Stimulated activated CD8-positive, alpha-beta memory T cell treated with anti-CD3 and anti-CD28 coated beads, Interleukin-4, amount 100 ng/mL, for 4 hours (primary cell): ENCODE measurements at places on chromosomes 4 and X.

DNA sequence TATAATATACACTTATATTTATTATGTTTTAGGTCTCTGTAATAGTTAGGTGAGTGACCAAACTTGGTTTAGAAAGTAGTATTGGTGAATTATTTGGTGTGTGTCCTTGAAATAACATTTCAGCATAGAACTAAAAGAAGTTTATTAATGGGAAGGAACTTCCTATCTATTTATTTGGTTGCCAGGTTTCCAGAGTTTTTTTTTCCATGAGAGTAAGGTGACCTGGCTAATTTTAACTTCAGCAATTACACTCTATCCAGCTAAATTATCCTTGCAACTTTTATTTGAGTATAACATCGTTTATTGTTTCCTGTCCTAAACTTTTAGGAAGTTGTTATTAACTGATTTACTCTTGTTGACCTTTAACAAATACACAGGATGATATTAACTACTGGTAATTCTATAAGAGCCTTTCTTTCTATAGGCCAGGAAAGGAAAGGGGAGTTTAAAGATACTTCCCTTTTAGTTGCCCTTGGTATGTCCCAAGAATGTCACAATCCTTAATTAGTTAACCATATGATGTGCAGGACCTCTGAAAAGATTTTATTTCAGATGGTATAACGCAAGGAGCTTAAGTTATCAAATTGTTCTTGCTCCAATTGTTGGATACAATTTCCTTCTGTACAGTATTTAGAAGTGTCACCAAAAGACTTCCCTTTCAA, 18.9 kb downstream of the PRDM8 start:
- no peak for DNase-seq

DNA sequence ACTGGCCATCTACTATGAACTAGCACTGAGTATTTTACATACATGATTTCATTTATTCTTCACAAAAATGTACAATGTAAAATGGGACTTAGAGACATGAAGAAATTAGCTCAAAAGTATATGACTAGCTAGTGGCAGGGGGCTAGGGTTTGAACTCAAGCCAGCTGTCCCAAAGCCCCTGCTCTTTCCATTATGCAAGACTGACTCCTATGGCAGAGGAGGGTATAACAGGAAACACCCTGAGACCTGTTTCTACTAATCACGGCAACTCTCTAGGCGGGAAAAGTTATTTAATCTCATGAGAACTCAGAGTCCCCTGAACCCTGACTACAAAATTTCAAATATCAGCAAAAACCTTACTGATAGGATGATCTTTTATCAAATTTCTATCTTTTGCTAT, 150.6 kb downstream of the PRDM5 start:
- no peak for DNase-seq

DNA sequence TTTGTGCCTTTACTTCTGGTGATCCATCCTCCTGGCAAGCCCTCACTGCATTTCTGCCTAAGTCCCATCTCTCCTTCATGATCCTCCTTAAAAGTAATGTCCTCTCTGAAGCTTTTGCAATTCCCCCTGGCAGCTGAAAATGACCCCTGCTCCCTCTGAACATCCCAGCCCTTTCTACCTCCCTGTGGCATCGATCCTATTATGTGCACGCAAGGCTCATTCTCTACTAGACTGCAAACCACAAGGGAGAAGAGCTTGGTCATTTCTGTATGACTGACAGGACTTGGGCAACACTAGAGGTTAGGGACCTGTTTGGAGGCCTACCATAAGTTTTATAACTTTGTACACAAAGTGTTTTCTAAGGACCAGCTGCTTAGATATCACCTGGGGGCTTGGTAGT, 50.8 kb upstream of the RAP2C start:
- DNase-seq = no peak

DNA sequence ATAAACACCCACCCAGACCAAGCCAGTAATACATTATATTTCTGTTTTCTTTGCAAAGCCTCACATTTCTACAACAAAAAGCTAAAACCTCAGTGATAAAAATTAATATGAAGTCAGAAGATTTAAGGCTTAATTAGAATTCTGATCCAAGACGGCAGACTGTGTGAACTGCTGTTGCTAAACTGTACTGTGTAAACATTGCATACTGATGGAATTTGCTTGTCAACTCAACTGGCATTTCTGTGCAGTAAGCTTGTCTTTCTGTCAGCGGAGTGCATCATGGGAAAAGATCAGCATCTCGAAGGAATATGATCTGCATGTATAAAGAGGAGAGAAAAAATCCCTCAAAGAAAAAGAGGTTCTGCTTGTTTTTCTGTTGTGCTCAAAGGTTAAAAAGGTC, 69.4 kb upstream of the SPANXB1 start:
- no peak for DNase-seq

GRCh38 chr4:93831716-93832496, 3.4 kb downstream of the ATOH1 start:
- DNase-seq = no peak

- no peak for DNase-seq
Measured at GRCh38 chr4:78207951-78208350, 150.8 kb downstream of the FRAS1 start.

GRCh38 chr4:8908206-8908893, 36.7 kb upstream of the HMX1 start:
- no peak for DNase-seq

- DNase-seq = no peak
Measured at GRCh38 chr4:28523681-28524190, 1663.1 kb downstream of the STIM2 start.

GRCh38 chrX:80812176-80812575, 2.5 kb upstream of the BRWD3 start:
- DNase-seq = no peak

DNA sequence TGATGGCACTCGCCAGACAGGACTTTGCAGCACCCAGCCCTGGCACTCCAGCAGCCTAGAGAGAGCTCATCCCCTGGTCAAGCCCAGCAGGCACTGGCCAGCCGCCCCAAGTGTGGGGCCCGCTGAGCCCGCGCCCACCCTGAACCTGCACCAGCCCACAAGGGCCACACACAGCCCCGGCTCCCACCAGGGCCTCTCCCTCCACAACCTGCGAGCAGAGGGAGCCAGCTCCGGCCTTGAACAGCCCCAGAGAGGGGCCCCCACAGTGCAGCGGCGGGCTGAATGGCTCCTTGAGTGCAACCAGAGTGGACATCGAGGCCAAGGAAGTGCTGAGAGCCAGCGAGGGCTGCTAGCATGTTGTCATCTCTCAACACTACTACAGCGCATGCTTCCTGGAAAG, 34.4 kb upstream of the DEFB131A start:
- DNase-seq = no peak

- DNase-seq = no peak
Measured at GRCh38 chr4:158411269-158411668, 110.4 kb upstream of the RXFP1 start.

DNA sequence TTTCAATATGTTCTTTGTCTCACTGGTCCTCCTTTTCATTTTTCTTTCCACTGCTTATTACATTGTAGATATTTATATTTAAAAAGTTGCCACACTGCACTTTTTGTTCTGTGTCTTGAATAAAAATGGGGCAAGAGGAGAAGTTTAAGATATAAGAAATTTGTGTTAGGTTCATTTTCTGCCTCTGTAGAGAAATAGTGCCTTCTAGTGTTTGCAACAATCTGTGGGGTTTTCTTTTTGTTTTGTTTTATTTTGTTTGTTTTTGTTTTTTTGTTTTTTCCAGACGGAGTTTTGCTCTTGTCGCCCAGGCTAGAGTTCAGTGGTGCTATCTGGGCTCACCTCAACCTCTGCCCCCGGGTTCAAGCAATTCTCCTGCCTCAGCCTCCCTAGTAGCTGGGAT, 20.1 kb upstream of the SMIM14 start:
- DNase-seq = no peak

GRCh38 chr4:87530868-87531267, 1.7 kb upstream of the SPARCL1 start:
- no peak for DNase-seq

GRCh38 chr4:123784626-123785025, 388.0 kb downstream of the SPRY1 start:
- no peak for DNase-seq

GRCh38 chr4:85569730-85570299, 94.9 kb downstream of the ARHGAP24 start:
- DNase-seq = no peak

- DNase-seq = no peak
Measured at GRCh38 chrX:17414027-17414658, 39.1 kb downstream of the NHS start.

DNA sequence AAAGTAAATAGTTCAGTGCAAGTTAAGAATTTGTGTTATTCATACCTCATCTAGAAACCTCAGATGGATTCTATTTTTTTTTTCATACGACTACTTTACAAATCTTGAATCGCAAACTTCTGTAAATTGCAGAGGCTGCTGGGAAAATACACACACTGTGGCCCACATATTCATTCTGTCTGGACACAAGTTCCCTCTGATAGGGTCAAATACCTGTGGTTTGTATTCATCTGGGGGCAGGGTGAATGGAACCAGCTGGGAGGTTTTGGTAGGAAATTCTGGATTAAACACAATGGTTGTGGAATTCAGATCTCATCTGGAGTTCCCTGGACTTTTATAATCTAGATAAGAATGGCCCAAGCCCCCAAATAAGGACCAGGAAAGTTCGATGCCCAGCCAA, 56.2 kb downstream of the SPATA18 start:
- DNase-seq = no peak

DNA sequence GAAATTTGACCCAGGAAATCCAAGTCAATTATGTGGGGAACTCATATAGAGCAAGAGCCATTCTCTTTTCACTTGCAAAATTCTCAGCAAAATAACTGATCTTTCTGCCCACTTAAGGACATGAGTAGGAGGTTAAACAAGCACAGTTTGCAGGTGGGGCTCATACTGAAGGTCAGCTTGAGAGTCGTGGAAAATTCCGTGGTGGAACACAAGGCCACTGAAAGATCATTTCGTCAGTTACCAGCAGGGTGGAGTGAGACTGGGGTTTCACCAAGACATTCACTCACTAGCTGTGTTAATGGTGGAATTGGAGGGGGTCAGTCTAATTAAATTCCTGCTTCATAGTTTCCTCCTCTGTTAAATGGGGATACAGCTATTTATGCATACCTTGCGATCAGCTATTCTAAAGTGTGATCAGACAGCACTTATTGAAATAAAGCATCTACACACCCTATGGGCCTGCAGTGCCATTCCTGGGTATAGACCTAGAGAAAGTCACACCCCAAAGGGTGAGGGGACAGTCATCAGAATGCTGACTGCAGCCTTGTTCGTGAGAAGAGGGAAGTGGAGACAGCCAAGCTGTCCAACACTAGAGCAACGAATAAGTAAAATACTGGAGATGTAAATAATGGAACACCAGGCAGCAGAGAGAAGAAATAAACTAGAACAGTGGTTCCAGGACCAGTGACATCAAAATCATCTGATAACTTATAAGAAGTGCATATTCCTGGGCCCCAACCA, 42.7 kb upstream of the CLNK start:
- no peak for DNase-seq

DNA sequence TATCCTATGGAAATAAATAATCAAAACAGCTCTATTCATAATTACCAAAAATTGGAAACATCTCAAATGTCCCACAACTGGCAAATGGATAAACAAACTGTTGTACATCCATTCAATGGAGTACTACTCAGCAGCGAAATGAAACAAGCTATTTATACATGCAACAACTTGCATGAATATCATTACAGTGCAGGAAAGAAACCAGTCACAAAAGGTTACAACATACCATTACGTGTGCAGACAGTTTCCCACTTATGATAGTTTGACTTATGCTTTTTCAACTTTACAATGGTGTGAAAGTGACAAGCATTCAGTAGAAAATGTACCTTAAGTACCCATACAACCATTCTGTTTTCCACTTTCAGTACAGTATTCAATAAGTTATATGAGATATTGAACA, 82.3 kb downstream of the NEK1 start:
- no peak for DNase-seq

- DNase-seq = no peak
Measured at GRCh38 chrX:39691724-39692123, 406.0 kb downstream of the BCOR start.

- DNase-seq = no peak
Measured at GRCh38 chr4:19905024-19905423, 346.7 kb upstream of the SLIT2 start.

DNA sequence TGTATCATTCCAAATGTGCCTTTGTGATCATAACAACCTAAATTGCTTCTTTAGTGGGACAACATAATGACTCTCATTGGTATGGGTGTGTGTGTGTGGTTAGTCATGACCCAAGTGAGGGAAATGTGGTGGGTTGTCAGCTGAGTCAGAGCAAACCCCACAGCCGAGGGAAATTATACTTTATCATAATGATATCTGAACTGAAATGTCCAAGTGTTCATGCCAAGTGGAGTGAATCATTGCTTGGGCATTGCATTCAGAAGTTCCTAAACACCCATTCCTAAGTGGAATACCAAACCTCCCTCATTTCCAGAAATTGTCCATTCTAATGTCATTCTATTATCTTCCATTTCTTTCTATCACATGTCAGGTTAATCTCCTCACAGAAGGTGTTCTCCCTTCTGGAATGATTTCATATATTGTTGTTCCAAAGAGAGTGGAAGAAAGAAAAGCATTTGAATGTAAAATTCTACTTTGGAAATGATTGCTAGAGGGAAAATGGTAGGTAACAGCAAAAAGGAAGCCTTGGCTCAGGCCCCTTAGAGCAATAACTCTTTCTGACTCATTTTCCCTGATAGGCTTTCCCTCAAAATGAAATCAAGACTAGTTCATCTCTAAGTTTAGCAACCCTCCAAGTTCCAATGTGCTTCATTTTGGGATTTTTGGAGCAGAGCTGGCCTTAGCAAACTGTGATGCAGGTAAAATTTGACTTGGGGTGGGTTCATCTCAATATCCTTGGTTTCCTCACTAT, 230.7 kb upstream of the KCNIP4 start:
- no peak for DNase-seq

DNA sequence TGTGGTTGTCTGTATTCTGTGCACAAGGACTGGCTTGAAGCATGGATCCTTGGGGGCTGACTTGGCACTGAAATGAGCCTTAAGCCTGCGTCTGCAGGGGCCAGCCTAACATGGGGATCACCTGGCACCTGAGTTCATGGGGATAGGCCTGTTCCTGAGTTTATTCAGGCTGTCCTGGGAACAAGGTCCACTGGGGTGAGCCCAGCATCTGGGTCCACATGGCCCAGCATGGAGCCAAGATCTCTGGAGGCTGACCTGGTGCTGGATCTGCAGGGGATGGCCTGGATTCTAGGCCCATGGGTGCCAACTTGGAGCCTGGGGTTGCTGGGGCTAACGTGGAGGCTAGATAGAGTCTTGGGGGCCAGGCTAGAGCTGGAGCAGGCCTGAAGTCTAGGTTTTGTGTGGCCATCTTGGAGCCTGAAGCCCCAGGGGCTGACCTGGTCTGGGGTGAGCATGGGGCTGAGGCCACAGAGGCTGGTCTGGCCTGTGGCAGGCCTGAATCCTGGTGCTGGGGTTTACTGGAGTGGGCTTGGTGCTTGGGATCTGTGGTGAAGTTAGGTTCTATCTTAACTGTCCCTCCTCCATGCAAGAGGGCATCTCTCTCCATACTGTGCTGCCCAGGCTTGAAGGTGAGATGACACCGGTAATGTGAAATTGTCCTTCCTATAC, 652 bp upstream of the KLKB1 start:
- DNase-seq = no peak

- no peak for DNase-seq
Measured at GRCh38 chrX:154298312-154298711, 2.7 kb downstream of the TKTL1 start.
